ENCODE measurements at places on chromosomes 6 and 20.

GRCh38 chr20:9359561-9360308 lies 154.7 kb upstream of the LAMP5 start:
- peak; percentile 17 for DNase-seq

GRCh38 chr6:53065266-53066076 lies at the start of gene FBXO9:
Gene FBXO9, plus strand, starts transcription at chr6:53065404. Its CDS starts 386 bp downstream, at chr6:53065790.
- DNase-seq = peak; percentile 80

GRCh38 chr20:40954521-40955165 lies 74.0 kb upstream of the TOP1 start:
- DNase-seq = no peak

GRCh38 chr6:89002523-89002922 lies 39.1 kb upstream of the RNGTT start:
- no peak for DNase-seq

DNA sequence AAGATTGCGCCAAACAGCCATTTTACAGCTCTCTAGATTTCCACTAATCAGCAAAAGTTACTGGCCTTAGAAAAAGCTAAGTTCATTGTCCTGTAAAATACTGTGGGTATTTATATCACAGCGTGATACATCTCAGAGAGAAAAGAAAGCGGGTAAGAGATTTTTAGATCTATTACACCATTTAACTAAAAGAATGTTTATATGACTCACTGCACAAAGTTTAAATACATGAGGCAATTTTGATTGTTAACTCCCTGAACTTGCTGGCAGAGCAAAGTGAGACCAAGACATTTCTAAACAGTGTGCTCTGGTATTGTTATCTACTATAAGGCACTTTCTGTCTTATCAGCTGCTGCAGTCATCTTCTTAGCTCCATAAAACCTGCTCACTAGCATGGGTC lies 314.3 kb downstream of the EPHA7 start:
- no peak for DNase-seq

DNA sequence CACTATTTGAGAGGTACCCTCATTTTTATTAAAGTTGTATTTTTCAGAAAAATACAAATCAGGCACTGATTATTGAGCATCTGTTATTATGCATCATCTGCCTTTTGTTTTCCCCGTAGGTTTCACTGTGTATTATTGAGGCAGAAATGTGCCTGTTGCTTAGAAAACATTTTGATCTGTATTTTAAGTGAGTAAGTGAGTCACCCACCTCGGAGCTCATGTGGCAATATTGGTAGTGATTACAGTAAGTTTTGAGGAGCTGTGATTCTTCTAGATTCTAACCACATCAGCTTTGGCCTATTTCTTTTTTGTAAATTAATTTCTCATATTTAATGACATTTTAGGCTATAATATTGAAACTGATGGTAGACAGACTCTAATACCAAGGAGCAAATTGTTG lies 59.6 kb upstream of the LAMP5 start:
- no peak for DNase-seq

DNA sequence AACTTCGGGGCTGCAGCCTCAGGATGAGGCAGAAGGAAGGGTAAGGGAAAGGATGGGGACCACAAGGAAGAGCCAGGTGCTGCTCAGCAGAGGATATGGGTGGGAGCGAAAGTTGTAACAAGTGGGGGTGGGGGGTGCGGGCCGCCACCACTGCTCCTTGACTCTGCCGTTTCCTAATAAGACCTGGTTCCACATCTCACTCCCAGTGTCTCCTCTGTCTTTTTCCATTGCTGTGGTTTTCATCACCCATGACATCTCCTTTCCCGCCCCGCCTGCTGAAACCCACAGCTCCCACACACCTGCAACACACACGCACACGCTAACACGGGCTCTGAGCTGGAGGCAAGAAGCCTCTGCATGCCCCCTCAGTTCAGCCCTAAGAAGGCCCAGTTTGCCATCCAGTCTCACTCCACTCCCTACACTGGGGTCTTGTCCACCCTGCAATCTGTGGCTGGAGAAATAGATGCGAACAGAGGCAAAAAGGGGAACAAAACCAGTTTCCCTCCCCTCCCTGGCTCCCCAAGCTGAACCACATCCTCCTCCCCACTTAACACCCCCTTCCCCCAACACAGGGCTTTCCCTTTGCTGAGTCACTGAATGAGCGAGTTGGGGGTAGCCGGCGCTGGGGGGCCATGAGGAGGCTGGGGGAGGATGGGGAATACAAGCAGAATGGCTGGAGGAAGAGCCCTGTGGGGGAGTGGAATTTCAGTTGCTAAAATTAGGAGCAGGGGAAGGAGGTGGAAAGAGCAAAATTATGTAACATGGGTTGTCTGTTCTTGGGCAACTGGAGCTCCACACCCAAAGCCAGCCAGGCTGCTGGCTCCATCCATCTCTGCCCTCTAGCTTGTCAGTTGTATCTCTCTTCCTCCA lies 11.5 kb downstream of the NFKBIL1 start:
- no peak for DNase-seq

GRCh38 chr6:32583527-32583898 lies 6.1 kb downstream of the HLA-DRB1 start:
- DNase-seq = no peak

Data from C1 segment of cervical spinal cord (tissue), 14 donors.